ENCODE measurements at places on chromosomes 4 and X.

- DNase-seq, result no peak
Measured at GRCh38 chrX:84358271-84358670, 144.0 kb downstream of the HDX start.

- peak; percentile 2 for DNase-seq
Measured at GRCh38 chr4:38119668-38120385, 159.6 kb downstream of the PTTG2 start.

DNA sequence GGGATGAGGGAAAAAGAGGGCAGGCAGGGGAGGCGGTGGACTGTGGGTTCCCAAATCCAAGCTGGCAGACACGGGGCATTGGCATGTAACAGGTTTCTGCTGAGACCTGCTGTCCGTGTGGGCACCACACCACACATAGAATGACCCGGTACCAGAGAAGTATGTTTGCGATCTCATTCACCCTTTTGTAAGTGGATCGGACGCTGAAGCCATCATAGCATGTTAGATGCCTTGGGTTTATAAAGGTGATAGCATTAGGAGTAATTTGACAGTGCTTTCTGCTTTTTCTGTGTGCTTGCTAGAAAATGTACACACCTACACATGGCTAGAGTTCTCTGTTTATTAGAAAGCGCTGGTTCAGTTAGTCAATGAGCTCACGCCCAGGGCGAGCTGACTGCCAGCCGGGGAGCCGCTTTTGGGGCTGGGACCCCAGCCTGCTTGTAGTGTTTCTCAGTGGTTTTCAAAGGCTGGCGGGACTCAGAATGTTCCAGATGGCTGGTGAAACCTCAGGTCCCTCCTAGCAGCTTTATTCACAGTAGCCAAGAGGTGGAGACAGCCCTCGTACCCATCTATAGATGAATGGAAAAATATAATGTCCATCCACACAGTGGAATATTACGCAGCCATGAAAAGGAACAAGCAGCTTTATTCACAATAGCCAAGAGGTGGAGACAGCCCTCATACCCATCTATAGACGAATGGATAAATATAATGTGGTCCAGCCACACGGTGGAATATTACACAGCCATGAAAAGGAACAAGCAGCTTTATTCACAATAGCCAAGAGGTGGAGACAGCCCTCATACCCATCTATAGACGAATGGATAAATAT lies 579 bp downstream of the IL3RA start:
- DNase-seq, result no peak

DNA sequence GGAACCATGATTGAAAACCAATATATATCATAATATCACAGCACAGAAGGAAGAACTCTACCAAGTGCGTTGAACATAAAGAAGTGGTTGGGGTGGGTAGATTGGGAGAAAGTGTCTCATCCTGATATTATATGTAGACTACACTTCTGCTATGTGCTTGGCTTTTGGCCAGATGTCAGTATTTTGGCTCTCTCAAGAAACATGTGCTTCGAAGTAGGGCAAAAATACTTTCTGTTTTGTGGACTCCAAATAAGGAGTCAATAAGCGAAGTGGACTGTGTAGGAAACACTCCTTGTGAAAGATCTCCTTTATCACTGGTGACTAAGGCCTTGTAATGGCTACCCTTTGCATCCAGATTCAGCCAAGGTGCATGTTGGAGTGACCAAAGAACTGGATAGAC lies 7.8 kb upstream of the HPSE start:
- no peak for DNase-seq

- no peak for DNase-seq
Measured at GRCh38 chr4:155587766-155588165, 78.9 kb upstream of the GUCY1A1 start.
